ENCODE measurements at places on chromosomes 5 and 9.

- DNase-seq, result no peak
Observed at GRCh38 chr5:154298065-154298464, 107.5 kb downstream of the GALNT10 start.

DNA sequence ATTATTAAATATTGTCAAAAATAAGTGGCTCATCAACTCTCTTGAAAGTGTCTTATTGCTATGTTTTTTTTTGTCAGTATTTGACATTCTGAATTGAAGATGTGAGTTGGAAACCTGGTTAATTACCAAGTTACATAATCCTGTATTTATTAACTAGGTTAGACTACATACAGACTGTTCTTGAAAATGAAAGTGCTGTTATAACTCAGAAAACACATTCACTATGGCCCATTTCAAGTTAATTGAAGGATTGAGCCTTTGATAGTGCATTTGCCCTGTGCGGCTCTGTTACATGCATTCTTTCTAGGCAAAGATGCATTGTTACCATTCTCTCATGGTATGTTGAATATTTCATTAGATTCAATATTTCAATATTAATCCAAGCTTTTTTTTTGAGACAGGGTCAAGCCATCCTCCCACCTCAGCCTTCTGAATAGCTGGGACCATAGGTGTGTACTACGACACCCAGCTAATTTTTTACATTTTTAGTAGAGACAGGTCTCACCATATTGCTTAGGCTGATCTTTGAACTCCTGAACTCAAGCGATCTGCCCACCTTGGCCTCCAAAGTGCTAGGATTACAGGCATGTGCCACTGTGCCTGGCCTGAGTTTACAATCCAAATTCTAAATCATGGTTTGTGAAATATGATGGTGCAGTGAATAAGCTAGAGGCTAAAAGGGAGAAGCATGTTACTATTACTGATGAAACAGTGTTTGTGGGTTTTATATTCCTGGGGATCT is 10.0 kb downstream of the CTNNA1 start:
- no peak for DNase-seq

DNA sequence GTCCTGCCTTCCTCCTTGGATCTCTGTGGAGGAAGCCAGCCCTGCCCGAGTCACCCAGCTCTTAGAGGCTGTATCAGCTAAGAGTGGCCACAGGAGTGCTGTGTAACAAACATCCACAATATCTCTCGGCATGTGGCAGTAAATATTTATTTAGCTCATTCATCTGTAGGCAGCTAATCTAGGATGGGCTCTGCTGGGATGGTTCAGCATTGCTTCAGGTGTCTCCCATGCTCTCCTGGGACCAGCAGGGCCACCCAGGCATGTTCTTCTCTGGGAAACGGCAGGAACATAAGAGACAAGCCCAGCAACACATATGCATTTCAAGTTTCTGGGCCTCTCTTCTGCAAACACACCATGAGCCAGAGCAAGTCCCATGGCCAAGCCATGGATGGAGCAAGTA is 56.1 kb downstream of the HRH2 start:
- DNase-seq, result no peak

- DNase-seq, result no peak
Observed at GRCh38 chr5:149333711-149334443, 11.4 kb upstream of the GRPEL2 start.

Data from tibial artery (tissue), 4 donors.